ENCODE measurements at places on chromosomes 11 and 22.
A peak's percentile ranks its signal among the peaks of the same experiment; 100 is the strongest.

GRCh38 chr11:92501066-92501739 lies 276.6 kb downstream of the FAT3 start:
- no peak for DNase-seq

DNA sequence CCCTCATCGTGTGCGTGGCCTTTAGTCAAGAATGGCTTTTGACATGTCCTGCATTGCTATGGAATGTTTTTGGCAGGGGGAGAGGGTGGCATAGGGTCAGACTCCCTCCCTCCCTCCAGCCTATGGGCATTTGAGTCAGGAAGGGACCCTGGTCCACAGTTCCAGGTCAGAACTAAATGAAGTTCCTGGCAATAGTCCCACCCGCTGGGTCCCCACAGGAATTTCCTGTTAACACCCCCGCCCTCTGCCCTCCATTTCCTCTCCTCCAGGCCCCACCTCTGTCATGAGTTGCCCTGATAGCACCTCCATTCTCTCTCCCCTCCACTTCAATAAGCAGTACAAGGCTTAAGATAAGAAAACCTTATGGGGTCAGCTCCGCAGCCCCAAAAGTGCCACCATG lies 40.8 kb upstream of the LMO2 start:
- no peak for DNase-seq

DNA sequence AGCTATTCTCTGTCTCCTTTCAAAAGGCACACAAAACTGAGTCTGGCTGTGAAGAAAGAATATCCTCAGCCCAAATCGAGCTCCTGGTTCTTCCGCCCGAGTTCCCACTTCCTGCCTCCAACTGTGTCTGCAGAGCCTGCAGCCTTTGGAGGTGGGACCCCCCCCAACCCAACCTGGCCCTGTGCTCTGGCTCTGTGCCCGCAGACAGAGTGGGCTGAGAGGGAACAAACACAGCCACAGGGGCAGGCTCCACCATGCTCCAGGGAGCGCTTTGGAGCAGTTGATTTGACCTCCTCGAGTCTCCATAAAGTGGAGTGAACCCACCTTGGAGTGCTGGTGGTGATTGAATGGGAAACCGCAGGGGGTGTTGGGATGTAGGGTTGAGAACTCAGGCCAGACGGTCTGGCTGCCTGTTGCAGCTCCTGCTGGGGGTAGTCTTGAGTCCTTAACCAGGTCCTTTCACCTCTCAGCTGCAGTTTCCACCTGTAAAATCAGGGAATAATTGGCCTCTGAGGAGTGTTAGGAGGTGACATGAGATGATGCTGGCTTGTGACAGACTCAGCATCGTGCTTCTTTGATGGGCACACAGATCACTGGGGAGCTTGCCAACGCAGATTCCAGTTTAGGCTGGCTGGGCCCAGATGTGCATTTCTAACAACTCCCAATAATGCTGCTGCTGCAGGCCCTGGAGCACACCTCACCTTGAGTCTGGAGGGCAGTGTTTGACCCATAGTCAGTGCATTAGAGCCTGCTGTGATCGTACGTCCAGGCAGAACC lies 11.4 kb downstream of the DAGLA start:
- no peak for DNase-seq

DNA sequence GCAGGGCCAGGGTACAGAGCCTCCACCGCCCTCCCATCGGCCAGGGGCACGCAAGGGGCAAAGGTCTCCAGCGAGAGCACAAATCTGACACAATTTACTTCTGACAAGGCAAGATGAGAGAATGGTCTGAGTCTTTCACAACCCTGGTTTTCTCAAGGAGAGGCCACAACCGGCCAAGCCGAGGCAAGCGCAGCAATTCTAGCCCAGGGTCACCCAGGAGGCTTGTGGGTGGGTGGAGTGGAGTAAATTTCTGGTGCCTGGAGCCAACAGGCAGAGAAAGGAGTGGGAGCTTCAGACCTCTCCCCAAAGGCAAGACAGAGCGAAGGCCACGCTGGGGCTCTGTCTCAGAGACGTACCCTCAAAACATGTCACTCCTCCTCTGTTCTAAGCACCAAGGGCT lies 9.3 kb downstream of the LARGE2 start:
- DNase-seq = no peak

DNA sequence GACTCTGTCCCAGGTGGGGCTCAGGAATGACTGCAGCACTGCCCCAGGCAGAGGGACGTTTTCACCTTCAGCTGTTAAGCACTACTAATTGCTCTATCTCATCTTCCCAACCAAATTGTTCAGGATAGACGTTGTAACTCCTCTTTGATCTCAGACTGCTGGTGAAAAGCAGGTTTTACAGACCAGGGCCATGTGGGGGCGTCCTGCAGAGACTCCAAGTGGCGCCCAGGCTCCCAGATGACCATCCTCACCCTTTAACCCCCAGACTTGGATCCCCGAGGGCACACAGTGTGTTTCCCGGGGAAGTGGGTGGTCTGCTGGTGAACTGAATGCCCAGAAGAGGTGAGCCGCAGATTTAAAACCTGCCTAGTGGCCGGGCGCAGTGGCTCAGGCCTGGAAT lies 23.9 kb downstream of the FADD start:
- DNase-seq = no peak

GRCh38 chr11:13944911-13945425 lies 17.6 kb upstream of the SPON1 start:
- no peak for DNase-seq

GRCh38 chr22:48717076-48717810 lies 1110.4 kb downstream of the BRD1 start:
- no peak for DNase-seq

GRCh38 chr11:64743591-64744543 lies at the start of gene RASGRP2:
RASGRP2 (minus strand) TSS chr11:64744142; CDS start chr11:64742866, 1,276 bp downstream.
- DNase-seq = peak; percentile 17

Measured in hypothalamus (tissue), 51 donors.